Right lung (tissue), 10 donors: ENCODE measurements at places on chromosomes 6 and 20. TPM values are rescaled to one million over a fixed set of nuclear protein-coding genes. Genes with fewer than 3 reads are reported as not detected.

- DNase-seq = no peak
These were observed 53.1 kb upstream of the EIF2S2 start for GRCh38 chr20:34165018-34165619.

- DNase-seq = no peak
These were observed 225.0 kb upstream of the TENT5A start for GRCh38 chr6:81977486-81977885.

- no peak for DNase-seq
These were observed 3.2 kb downstream of the ARFGEF2 start for GRCh38 chr20:48924756-48925109.

GRCh38 chr20:59004763-59005522 lies 2.1 kb downstream of the CTSZ start:
- DNase-seq = no peak

DNA sequence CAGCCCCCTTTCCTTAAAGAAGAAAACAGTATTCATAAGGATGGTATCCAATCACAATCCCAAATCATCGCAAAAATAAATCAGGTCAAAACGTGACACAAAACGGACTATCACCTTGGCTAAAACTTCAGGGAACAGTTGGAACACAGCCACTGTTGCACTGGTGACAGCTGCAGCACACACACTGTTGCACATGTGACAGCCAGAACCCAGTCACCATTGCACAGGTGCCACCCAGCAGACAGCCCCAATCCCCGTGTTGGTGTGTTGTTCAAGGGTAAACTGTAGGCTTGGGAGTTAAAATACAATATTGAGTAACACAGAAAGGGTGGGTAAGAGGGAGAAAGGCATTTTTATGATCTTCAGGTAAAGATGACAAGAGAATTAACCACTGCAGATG lies 15.8 kb downstream of the PSMB1 start:
- no peak for DNase-seq

- DNase-seq = no peak
These were observed 185.5 kb downstream of the COL12A1 start for GRCh38 chr6:75020376-75020775.

DNA sequence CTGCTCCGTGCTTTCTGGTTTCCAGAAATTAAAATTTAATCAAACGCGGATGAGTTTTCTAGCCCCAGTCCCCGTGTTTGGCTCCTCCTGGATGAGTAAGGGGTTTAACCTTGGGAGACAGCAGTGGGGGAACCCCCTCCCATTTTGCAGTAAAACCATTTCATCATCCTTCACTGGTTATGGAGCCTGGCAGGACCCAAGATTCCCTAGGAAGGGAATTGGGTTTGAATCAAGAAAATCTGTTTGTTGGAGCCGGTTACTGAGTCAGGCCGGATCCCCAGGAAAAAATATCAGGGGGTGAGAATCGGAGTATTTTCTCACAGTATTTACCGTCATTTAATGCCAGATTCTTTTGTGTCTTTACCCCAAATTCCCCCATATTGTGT lies 754 bp downstream of the YWHAB start:
- DNase-seq = no peak

GRCh38 chr20:41174373-41174772 lies 37.0 kb downstream of the PLCG1 start:
- no peak for DNase-seq

GRCh38 chr6:15775741-15776140 lies 112.9 kb upstream of the DTNBP1 start:
- DNase-seq = no peak

- no peak for DNase-seq
These were observed 248.6 kb downstream of the HIVEP2 start for GRCh38 chr6:142696123-142697000.

DNA sequence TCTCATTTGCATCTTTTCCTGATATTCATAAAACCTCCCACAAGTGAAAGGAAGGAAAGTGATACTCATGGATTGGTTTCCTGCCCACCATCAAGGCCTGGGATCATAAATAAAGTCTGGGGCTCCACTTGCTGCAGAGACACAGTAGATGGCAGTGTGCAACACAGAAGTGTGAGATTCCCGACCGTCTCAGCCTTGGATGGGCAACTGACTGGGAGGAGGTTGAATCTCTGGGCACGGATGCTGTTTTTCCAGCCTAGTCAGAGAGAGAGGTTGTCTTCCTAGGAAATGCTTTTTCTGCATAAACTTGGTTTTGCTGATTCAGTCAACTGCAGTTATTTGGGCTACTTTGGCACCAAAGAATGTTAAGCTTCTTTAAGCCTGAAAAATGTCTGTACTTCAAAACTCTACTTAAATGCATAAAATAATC lies 9.9 kb upstream of the RFPL4B start:
- peak; percentile 54 for DNase-seq

DNA sequence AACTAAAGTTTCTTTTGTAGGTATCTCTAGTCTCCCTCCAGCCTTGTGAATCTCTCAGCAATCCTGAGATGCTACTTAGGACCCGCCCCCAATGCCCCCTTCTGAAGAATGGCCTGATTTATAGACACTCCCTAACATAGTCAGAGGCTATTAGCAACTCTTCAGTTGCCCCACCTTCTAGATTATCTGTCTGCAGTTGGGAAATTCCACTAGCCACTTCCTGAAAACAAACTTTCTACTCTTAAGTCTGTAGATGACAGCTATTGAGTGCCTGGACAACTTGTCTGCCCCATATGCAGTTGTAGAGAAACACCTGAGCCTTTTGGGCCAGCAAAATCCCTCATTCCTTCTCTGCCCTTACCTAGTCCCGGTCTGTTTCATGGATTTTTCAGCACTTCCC lies 188.2 kb upstream of the PREP start:
- DNase-seq = no peak

- DNase-seq = no peak
These were observed 8.4 kb upstream of the NUP153 start for GRCh38 chr6:17714879-17715851.

DNA sequence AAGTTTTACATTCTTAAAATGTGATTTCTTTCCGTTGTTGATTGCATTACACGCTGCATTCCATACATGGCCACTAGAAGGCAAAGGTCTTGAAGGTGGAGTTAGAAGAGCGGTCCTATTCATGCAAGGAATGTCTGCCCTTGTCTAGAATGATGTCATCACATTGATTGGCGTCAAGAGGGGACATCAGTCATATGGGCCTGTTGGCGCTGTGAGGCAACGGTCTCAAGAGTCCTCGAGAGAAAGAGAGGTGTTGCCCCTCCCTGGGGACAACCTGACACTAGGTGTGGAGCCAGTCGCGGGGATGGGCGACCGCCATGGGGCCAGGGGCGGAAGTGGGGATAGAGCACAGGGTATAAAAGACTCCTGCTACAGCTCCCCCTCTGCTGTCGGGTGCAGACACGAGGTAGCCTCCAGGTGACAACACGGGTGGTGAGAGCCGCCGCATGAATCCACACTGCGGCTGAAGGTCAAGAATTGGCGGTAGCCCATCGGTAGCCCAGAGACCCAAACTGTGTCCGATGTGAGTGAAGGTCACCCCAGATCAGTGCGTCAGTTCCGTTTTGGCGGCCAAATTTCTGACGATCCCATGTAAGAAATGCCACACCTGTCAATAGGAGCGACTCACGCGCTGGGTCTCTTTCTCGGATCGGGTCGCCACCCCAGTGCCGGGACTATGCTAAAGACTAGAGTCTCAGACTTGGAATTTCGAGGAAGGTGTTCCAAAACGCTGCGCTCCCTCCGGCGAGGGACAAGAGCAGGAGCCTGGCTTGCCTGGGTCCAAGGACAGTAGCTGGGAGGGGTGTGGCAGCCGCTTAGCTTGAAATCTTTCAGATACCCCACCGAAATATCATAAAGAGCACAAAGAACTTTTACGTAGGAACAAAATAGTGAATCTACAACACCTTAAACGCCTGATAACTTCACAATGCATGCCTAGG lies 93.2 kb upstream of the ZNF184 start:
- no peak for DNase-seq

GRCh38 chr6:7169296-7169721 lies 61.5 kb downstream of the RREB1 start:
- peak; percentile 71 for DNase-seq

GRCh38 chr6:82484001-82484400 lies 120.4 kb downstream of the TPBG start:
- DNase-seq = no peak

- DNase-seq = no peak
These were observed 25.3 kb upstream of the NAA20 start for GRCh38 chr20:19991854-19992253.

GRCh38 chr6:169092375-169092774 lies 161.3 kb downstream of the THBS2 start:
- no peak for DNase-seq

- DNase-seq = no peak
These were observed 44.5 kb upstream of the NCOA3 start for GRCh38 chr20:47456952-47457724.

DNA sequence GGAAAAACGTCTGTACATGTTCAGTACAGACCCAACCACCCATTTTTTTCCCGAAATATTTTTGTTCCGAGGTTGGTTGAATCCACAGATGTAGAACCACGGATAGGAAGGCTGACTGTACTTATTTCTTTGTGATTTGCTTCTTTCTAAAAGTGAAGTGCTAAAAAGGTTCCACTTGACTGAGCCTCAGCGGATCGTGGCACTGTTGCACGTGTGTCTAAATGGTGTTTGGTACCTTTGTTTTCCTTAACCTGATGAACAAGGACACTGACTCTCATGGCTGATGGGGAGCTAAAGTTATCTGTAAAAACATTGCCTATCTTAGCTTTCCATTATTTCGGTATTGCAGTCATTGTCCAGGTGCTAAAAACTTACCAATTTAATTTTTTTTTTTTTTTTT lies 6.2 kb downstream of the BPHL start:
- DNase-seq = no peak

DNA sequence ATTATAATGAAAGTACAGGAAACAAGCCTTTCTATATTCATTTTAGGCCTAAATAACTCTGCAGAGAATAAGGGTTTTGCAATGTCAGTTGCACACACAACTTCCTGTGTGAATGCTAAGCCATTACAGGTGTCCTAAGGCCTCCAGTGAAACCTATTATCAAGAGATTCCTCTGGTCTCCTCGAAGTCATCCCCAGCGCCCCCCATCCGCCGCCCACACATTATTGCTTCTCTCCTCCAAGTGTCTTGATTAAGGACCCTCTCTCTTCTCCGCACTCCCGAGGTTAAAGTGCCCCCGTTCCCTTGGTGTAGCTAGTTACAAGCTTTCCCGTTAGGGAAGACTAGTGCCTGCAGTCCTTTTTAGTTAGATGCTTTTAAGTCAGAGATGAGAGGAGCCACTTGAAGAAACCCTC lies 1.3 kb downstream of the HIVEP2 start:
- no peak for DNase-seq

- DNase-seq = no peak
These were observed 49.2 kb downstream of the CDKAL1 start for GRCh38 chr6:20583444-20583800.

- no peak for DNase-seq
These were observed 619.0 kb downstream of the DOK5 start for GRCh38 chr20:55094353-55094861.

GRCh38 chr20:25310268-25310920 lies 62.5 kb downstream of the PYGB start:
- no peak for DNase-seq

DNA sequence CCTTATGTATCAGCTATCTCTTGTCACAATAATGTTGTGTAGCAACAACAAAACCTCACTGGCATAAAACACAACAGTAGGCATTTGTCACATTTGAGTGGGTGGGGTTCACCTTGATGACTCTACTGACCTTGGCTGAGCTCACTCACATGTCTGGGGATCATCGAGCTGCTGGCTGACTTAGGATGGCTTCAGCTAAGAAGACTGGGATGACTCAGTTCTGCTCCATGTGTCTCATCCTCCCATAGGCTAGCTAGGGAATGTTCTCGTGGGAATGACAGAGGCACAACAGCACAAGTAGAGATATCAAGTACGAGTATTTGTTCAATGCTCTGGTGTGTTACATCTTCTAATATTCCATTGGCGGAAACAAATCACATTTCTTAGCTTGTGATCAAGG lies 167.9 kb downstream of the PLCB1 start:
- DNase-seq = no peak

- DNase-seq = no peak
These were observed 184.8 kb upstream of the SASH1 start for GRCh38 chr6:148157841-148158240.

- no peak for DNase-seq
These were observed 16.5 kb upstream of the TGM3 start for GRCh38 chr20:2279253-2279779.

- no peak for DNase-seq
These were observed 23.6 kb upstream of the RIPOR2 start for GRCh38 chr6:24959319-24959718.

- no peak for DNase-seq
These were observed 4.0 kb downstream of the PKIG start for GRCh38 chr20:44586289-44586911.

- DNase-seq = no peak
These were observed 38.1 kb downstream of the SYNE1 start for GRCh38 chr6:152598901-152599537.

DNA sequence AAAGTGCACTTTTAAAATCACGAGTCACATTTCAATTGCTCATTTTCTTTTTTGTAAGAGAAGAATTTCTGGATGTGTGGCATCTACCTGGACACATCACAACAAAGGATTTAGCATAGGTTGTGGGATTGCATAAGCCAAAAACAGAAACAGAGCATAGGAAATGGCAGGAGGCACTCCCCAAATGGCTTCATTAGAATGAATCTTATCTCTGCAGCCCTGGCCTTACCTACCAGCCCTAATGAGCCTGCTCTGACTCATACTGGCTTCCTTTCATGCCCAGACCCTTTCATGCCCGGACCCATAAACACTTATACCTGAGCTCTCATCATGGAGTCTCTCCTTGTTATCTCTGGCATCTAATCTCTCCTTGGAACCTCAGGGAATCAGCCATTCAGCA lies 23.9 kb upstream of the SPTLC3 start:
- no peak for DNase-seq

GRCh38 chr20:31747640-31748039 lies 8.6 kb downstream of the TPX2 start:
- peak; percentile 17 for DNase-seq

GRCh38 chr6:87767478-87767877 lies 65.4 kb upstream of the AKIRIN2 start:
- no peak for DNase-seq

The MEP1A gene
- polyA plus RNA-seq = not detected

The GPR63 gene
- 3.1 TPM for polyA plus RNA-seq

The NRSN1 gene
- 0.15 TPM for polyA plus RNA-seq

The DCDC2 gene
- polyA plus RNA-seq = 16.6 TPM

The TFAP2C gene
- polyA plus RNA-seq = 3.6 TPM

The CTAGE9 gene
- polyA plus RNA-seq = not detected

The TNF gene
- polyA plus RNA-seq = 0.21 TPM

The SLC26A8 gene
- 0.51 TPM for polyA plus RNA-seq

The SPAG4 gene
- 1.9 TPM for polyA plus RNA-seq

The TMEM244 gene
- polyA plus RNA-seq = not detected

The TNFRSF6B gene
- 0.98 TPM for polyA plus RNA-seq

The CFAP61 gene
- polyA plus RNA-seq = 2.8 TPM

The KIF3B gene
- 25.5 TPM for polyA plus RNA-seq

The SCRT2 gene
- polyA plus RNA-seq = not detected

The GPX6 gene
- polyA plus RNA-seq = 0.89 TPM

The HEBP2 gene
- polyA plus RNA-seq = 61.2 TPM

The TTLL9 gene
- polyA plus RNA-seq = 3.7 TPM

The DDRGK1 gene
- 44.4 TPM for polyA plus RNA-seq
